ENCODE measurements at places on chromosomes 11 and 22.

DNA sequence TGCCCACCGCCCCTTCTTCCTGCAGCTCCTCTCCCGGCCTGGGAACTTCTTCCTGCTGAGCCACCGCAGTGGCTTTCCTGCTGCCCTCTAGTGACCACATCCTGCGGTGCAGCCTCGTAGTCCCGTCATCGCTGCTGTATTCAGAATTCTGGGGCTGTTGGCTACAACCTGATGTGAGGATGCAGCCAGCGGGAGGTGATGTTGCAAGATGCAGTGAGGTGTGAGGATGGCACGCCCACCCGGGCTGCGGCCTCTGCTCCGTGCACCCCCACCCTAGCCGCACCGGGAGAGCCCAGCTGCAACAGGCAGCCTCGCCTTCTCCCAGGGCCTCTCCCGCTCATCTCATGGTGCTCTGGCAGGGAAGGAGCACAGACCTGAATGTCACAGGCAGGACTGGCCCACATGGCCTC, 10.1 kb downstream of the CHST1 start:
- DNase-seq, result peak; percentile 59

DNA sequence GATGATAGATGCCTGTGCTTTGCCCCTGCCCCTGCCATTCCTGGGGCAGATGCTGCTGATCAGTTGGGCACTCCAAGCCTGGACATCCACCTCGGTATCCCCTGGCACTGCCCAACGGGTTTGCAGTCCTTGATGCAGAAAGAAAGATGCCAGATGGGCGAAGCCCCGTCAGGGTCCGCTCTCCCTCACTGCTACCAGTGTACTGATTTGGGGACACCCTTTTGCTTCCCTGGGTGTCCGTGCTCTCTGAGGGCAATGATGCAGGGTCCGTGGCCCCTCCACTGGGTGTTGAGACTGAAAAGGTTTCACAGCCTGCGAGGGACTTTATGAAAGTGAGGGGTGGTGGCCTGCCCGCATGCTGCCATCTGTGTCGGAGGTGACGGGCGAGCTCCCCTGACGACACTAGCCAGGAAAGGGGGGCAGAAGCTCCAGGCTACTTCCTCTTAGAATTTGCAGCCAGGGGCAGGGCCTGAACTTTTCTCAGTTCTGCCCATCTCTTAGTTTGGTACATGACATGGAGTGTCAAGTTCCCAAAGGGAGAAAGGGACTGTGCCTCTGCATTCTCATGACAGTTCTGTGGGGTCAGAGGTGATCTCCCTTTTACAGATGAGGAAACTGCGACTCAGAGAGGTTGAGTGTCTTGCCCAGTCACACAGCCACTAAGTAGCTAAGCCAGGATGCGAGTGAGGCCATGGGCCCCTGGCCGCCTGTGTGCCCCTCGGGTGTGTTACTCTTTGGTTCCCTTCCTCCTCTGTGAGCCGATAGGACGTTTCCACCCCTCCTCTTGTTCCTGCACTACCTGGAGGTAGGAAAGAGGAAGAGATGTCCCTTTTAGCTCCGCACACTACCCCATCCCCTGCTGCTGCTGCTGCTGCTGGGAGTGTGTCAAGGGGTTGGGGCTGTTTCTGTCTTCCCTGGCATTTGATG, 96.6 kb downstream of the BCR start:
- no peak for DNase-seq

DNA sequence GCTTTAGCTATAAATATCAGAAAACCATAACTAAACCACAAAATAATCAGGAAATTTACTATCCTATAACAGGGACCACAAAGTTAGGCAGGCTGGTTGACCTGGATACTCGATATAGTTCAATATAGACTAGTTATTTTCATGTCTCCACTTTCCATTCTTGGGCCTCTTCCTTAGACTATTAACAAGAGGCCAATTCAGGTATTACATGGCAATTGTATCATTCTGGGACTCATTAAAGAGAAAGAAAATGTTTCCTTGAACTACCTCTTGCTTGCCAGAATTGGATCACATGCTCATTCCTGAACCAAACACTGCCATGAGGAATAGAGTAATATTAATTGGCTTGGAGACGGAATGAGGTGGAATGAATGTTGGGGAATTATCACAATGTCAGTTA, 76.0 kb downstream of the EIF3M start:
- no peak for DNase-seq

DNA sequence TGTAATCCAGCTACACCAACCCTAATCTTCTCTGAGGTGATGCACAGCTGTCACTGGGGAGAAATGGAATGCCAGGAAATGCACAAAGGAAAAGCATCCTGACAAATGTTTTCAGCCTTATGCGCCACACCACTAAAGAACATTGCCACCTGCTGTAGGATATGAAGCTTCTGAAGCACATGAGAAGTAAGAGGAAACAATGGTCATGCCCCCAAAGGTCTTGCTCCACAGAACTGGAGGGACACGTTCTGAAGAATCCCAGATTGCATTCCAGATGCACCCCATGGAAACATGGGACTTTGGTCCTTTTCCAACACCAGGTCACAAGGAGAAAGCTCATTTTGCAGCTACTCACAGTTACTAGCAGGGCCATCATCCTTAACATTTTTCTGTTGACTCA, 48.7 kb upstream of the ZBED5 start:
- DNase-seq, result no peak

DNA sequence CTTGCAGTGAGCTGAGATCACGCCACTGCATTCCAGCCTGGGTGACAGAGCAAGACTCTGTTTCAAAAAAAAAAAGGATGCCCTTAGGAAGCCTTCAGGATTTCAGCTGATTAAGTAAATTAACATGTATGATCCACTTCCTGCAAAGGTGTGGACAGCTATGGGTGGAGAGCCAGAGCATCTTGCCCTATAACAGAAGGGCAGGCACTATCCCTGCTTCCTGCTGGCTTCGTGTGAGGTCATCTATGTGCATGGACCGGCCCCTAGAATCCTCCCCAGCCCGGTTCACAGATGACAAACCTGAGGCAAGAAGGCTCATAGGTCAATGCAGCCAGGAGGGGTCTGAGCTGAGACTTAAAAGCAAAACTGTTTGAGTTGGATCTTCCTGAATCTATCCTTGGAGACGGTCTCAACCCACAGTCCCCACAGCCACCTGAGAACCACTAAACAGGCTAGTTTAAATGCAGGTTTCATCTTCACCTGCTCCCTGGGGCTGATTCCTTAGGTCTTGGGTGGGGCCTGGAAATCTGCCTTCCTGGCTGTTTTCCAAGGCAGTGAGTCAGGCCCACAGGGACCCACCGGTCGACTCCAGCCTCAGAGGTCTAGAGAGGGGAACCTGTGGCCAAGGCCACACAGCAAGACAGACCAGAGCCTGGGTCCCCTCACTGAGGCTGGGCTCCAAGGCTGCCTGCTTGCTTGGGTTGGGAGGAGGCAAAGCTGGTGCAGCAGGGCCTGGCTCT, 55.2 kb upstream of the MPEG1 start:
- DNase-seq, result no peak

DNA sequence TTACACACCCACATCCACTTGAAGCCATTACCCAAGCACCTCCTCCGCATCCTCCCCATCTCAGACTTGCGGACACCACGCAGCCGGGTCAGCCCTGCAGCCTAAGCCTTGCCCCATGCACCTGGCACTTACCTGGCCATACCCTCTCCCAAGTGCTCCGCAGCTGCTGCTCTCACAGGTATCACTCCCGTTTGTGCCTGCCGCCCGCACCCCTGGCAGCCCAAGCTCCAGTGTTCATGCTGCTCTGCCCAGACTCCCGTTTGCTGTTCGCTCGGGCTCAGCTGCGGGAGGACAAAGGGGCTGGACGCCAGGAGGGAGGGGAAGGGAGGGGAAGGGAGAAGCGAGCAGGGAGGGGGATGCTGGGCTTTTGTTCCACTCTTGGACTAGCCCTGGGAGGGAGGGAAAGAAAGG, at the start of gene KLHL35:
Gene KLHL35 (minus strand): TSS at position 293 of the 411 bp plus-strand sequence. CDS start 2,574 bp downstream, outside the sequence.
- DNase-seq, result no peak

GRCh38 chr11:124894606-124895430, 2.8 kb downstream of the ROBO4 start:
- DNase-seq, result no peak

- no peak for DNase-seq
These were observed 205.1 kb upstream of the PITPNB start for GRCh38 chr22:28123989-28124766.

- no peak for DNase-seq
These were observed 1291.5 kb downstream of the TBC1D22A start for GRCh38 chr22:48053973-48054372.

DNA sequence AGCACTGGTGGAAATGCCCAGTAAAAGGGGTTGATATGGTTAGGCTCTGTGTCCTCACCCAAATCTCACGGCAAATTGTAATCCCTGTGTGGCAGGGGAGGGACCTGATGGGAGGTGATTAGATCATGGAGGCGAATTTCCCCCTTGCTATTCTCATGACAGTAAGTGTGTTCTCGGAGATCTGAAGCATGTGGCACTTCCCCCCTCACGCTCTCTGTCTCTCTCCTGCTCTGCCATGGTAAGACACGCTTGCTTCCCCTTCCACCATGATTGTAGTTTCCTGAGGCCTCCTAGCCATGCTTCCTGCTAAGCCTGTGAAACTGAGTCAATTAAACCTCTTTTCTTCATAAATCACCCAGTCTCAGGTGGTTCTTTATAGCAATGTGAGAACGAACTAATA, 37.4 kb downstream of the PACSIN2 start:
- DNase-seq, result no peak

GRCh38 chr22:38300946-38301345, 16.3 kb downstream of the CSNK1E start:
- DNase-seq, result no peak

GRCh38 chr11:76175783-76176182, 30.5 kb downstream of the WNT11 start:
- DNase-seq, result no peak

- DNase-seq, result peak; percentile 42
These were observed 32.1 kb downstream of the MTMR3 start for GRCh38 chr22:29914991-29915533.

DNA sequence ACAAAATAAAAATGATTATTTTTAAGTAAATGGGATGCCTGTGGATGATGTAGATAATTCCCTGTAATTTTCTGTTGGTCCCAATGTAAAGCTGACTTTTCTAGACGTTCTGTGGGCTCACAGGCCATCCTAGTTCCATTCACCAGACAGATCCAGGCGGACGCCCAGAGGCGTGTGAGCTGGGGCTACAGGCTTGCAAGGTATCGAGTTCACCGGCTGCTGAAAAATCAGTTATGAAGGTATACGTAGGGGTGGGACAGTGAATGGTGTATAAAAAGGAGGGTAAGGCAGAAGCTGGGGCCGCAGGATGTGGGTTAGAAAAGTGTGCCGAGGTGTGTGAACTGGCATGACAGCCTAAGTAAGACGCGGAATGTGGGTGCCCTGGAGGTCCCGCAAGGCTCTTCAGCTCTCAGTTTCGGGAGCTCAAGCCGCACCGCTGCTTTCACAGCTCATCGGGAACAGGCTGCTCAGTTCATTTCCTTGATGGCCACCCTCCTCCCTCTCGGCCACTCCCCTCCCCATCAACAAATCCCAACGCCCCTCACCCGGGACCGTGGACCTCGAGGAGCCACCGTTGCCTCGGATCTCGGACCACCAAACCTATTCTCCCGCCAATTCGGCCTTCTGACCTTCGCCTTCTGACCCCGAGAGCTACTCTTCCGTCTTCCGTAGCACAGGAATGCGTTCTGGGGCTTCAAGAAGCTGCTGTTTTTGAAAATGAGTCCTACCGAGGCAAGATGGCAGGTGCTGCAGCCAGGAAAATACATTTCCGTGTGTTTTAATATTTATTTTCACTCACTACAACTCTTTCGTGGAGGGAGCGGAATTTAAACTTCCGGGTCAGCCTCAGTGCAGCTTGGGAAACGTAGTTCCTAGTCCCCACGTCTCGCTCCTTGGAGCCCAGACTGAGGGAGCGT, at the start of gene XNDC1N:
Gene XNDC1N (minus strand): TSS at position 775 of the 917 bp plus-strand sequence. CDS start 5,241 bp downstream, outside the sequence.
- peak; percentile 97 for DNase-seq

- no peak for DNase-seq
These were observed 27.4 kb downstream of the MB start for GRCh38 chr22:35589756-35590093.
